ENCODE measurements at places on chromosomes 12 and 14.

- DNase-seq = no peak
Measured at GRCh38 chr12:24153079-24153478, 203.6 kb upstream of the SOX5 start.

DNA sequence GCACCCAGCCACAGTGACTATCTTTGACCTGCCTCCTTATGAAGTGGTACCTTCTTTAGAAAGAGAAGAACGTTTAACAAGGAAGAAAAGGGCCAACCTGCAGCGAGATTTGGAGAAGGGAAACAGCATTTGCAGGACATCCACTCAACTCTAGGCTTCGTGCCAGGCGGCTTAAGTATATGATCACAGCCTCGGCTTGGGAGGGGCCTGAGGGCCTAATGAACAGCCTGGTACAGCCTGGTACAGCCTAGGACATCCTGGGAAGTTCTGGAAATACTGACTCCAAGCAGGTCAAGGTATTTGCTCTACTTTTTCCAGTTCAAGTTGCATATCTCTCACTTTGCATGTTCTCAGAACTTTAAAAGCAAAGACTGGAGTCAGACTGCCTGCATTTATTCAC, 16.1 kb downstream of the HCAR2 start:
- no peak for DNase-seq

GRCh38 chr12:107439026-107439738, 246.4 kb upstream of the PWP1 start:
- DNase-seq = no peak

GRCh38 chr14:76083796-76084765, 67.6 kb upstream of the GPATCH2L start:
- no peak for DNase-seq

- no peak for DNase-seq
Measured at GRCh38 chr14:63960926-63961567, 108.2 kb downstream of the SYNE2 start.

DNA sequence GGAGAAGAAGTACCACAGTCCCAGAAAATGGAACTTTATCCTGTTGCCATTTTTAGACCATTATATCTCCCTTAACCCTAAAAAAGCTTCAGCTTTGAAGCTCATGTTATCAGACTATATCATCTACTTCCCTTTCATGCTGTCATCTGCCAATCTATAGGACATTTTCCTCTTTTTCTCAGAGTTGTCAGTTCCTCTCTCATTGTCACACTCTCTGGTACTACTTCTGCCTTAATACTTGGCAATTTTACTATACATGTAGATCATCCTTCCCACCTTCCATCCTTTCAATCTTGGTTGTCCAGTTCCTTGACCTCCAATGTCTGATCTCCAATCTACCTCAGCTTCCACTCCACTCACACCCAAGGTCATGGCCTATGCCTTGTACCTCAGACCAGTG, 57.4 kb downstream of the SLC15A5 start:
- no peak for DNase-seq

- no peak for DNase-seq
Measured at GRCh38 chr12:6829536-6830220, 1.5 kb downstream of the P3H3 start.

DNA sequence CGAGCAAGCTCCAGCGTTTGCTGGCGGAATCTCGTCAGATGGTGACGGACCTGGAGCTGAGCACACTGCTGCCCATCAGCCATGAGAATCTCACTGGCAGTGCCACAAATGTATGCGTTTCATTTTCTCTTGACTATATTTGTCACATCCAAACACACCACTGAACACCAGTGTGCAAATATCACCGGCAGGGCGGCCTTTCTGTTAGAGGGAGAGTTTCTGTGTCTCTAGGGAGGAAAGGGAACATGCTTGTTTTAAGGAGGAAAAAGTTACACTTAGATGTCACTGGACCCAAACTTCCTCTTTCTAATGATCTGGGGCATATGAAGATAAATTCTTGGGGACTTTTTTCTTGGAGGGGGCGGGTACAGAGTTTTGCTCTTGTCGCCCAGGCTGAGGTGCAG, 21.9 kb upstream of the HIP1R start:
- DNase-seq = no peak

- DNase-seq = no peak
Measured at GRCh38 chr14:105600939-105601359, 74.6 kb downstream of the TMEM121 start.

- DNase-seq = no peak
Measured at GRCh38 chr14:68230950-68231717, 411.6 kb downstream of the RAD51B start.

- DNase-seq = no peak
Measured at GRCh38 chr14:63472986-63473788, 70.0 kb downstream of the PPP2R5E start.

DNA sequence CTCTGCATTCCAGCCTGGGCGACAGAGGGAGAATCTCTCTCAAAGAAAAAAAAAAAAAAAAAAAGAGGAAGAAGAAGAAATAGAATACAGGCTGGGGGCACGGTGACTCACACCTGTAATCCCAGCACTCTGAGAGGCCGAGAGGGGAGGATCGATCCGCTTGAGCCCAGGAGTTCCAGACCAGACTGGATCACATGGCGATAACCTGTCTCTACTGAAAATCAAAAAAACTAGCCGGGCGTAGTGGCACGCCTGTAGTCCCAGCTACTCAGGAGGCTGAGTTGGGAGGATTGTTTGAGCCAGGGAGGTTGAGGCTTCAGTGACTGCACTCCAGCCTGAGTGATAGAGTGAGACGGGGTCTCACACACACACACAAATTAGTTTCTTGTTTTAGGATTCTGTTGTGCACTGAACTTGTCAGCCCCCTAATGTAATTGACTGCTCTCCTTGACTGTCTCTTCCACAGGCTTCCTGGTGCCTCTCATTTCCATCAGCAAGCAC, 963 bp upstream of the TINF2 start:
- peak; percentile 7 for DNase-seq

- DNase-seq = no peak
Measured at GRCh38 chr12:113120670-113121370, 14.7 kb downstream of the RASAL1 start.

- peak; percentile 44 for DNase-seq
Measured at GRCh38 chr12:10673659-10674384, at the start of gene STYK1. Gene STYK1 (minus strand): TSS chr12:10674052. CDS start chr12:10634618, 39,434 bp downstream.

- DNase-seq = no peak
Measured at GRCh38 chr14:58978343-58978742, 210.1 kb upstream of the DAAM1 start.

DNA sequence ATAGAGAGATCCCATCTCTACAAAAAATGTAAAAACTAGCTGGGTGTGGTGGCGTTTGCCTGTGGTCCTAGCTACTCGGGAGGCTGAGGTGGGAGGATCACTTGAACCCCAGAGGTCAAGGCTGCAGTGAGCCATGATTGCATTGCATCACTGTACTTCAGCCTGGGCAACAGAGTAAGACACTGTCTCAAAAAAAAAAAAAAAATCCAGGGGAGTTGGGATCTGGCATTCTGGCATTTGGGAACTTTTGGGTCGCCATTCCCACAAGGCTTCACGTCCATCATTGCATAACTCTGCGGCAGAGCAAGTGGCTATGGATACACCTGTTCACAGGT, 34.7 kb upstream of the FAM181A start:
- DNase-seq = no peak

- DNase-seq = no peak
Measured at GRCh38 chr14:54503486-54503885, 6.2 kb upstream of the CGRRF1 start.

GRCh38 chr14:75101491-75101890, 25.4 kb downstream of the NEK9 start:
- no peak for DNase-seq

DNA sequence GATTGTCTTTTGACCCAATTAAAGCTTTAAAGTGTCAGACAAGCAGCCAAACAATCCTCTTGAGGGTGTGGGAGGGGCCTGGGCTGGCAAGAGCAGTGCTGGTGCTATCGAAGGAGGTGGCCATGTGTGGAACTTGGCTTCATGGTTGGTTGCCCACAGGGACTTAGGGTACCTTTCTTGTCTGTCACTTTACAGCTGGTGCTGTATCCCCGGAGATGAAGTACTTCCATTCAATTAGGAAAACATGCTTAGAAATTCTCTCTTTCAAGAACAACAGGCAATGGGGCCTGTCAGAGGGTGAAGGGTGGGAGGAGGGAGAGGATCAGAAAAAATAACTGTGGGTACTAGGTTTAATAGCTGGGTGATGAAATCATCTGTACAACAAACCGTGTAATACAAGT, 86.5 kb downstream of the DAAM1 start:
- no peak for DNase-seq

DNA sequence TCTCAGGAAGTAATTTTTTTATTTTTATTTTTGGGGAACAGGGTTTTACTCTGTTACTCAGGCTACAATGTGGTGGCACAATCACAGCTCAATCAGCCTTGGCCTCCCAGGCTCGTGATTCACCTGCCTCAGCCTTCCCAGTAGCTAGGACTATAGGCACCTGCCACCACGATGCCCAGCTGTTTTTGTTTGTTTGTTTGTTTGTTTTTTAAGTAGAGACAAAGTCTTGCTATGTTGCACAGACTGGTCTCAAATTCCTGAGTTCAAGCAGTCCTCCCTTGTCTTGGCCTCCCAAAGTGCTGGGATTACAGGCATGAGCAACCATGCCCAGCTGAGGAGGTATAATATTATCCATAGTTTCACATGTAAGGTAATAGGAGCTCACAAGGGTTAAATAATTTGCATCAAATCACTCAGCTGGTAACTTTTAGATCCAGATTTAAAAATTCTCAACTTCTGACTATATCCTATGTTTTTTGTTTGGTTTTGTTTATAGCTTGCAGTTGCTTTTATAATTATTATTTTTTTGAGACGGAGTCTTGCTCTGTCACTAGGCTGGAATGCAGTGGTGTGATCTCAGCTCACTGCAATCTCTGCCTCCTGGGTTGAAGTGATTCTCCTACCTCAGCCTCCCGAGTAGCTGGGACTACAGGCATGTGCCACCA, 629.3 kb downstream of the DIO2 start:
- no peak for DNase-seq

- no peak for DNase-seq
Measured at GRCh38 chr12:50024805-50025186, 498 bp downstream of the RACGAP1 start.

GRCh38 chr12:101564912-101565311, 29.9 kb upstream of the MYBPC1 start:
- DNase-seq = no peak

- no peak for DNase-seq
Measured at GRCh38 chr14:57617510-57617909, 123.9 kb upstream of the CCDC198 start.

- DNase-seq = no peak
Measured at GRCh38 chr12:117890137-117890536, 78.7 kb downstream of the KSR2 start.

- DNase-seq = no peak
Measured at GRCh38 chr12:31597066-31597465, 6.1 kb upstream of the DENND5B start.

DNA sequence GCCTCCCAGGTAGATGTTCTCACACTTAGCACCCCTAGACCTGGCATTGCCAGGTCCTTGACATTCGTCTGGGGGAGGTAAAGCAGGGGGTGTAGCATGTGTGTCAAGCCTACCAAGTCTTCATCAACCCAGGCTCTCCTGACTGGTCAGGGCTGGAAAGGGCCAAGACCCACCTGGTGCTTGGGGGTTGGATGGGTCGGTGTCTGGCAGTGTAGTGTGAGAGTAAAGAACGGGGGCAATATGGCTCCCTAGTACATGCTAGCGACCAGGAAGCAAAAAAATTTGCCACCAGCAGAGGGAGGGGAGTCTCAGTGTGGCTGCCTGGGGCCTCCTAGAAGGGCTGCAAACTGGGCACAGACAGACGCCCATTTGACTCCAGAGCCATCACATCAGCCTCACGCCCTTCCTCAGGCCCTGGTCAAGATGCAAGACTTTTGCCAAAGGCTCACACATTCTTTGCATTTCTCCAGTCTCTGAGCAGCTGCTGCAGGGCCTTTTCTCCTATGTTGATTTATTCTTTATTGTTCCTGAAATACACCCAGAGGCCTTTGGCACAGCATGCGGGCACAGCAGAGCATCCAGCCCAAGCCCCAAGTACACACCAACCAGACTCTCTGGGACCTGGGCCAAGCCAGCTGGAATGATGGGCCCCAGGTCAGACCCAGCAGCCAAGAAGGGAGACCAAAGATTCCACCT, 38.3 kb upstream of the PNMA1 start:
- no peak for DNase-seq

DNA sequence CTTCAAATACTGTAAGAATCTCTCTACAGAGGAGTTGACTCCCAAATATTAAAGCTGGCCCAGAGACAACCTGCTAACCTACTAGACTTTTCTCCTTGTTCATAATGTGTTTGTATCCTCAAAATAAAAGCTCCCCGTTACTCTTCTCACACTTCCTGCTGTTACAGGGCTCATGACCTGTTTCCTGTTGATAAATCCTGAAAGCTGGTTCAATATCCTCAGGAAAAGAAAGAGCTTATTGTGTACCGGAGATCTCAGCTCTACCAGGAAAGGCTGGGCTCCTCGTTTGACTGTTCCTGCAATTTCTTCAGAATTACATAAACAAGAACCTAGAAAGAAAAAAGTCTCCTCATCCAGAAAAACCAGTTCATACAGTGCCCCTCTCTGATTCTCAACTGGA, 30.8 kb downstream of the CLEC1A start:
- DNase-seq = no peak

DNA sequence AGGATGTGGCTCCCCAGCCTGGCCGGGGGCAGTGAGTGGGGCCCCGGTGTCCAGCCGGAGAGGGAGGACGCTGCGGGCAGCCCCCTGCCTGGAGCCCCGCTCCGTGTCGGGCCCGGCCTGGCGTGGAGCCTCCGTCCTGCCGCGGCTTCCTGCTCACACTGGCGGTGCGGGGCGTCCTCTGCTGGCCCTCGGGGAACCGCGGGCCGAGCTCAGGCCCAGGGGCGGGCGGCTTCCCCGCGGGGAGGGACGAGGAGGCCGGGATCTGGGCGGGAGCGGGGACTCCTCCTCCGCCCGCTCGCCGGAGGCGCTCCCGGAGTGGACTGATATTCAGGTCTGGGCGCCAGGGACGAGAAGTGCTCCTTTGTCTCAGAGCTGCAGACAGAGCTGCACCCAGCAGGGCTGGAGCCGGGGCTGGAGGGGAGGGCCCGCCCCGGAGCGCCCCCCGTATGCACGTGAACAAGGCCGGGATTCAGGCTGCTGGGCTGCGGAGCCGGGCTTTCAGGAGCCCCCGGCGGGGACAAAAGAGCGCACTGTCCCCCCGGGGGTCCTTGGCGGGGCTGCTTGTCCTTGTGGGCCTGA, 2.2 kb downstream of the MMP17 start:
- DNase-seq = no peak

DNA sequence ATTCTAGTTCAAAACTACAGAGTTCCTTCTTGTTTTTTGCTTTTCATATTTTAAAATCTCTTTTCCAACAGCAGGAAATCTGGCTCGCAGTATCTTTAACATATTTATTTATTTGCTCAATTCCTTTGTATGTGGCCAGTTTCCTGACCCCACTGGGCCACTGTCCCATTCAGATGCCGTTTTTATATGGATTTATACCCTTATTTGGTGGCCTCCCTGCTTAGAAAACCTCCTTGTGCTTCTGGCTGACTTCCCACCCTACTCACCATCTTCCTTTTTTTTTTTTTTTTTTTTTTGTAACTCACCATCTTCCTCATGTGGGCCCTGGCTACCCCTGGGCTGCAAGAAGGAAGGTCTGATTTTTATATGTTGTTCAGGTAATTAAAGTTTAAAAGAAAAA, 53.9 kb downstream of the TTLL5 start:
- no peak for DNase-seq

- DNase-seq = no peak
Measured at GRCh38 chr12:114355389-114356088, 50.4 kb downstream of the TBX5 start.

All from stimulated activated CD4-positive, alpha-beta T cell treated with anti-CD3 and anti-CD28 coated beads, Interleukin-4, amount 100 ng/mL, for 4 hours (primary cell).